ENCODE measurements at places on chromosomes 12 and 14.

- peak; percentile 67 for DNase-seq
Observed at GRCh38 chr12:48936379-48936979, 11.2 kb upstream of the FKBP11 start.

GRCh38 chr14:90140298-90140955 is 78.6 kb downstream of the KCNK13 start:
- no peak for DNase-seq

DNA sequence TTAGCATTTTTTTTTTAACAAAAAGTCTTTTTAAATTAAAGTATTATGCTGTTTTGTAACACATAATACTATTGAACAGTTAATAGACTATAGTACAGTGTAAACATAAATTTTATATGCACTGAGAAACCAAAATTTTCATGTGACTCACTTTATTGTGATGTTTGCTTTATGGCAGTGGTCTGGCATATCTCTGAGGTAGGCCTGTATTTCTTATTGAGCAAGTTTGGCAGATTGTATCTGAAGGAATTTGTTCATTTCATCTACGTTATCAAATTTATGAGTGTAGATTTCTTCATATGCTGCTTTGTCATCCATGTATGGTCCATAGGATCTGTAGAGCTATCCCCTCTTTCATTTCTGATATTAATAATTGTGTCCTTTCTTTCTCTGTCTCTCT is 78.8 kb upstream of the PDE3A start:
- no peak for DNase-seq

DNA sequence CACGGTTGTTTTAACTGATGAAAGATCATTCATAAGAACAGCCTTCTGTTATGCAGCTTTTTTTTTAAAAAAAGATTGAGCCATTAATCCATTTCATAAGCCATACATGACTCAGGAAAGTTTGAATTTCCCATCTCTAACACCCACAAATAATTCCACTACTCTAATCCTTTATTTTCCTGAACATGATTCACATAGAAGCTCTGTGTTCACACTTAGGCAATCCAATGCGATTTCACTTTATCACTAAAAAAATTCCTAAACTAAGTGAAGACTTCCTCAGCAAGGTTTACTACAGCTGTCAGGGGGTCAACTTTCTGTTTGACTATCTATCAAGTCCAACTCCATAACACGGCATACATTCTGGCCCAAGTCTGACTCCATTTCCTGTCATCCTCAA is 25.9 kb downstream of the PKP2 start:
- DNase-seq: no peak

- no peak for DNase-seq
Observed at GRCh38 chr14:93005135-93005813, 82.3 kb downstream of the CHGA start.

DNA sequence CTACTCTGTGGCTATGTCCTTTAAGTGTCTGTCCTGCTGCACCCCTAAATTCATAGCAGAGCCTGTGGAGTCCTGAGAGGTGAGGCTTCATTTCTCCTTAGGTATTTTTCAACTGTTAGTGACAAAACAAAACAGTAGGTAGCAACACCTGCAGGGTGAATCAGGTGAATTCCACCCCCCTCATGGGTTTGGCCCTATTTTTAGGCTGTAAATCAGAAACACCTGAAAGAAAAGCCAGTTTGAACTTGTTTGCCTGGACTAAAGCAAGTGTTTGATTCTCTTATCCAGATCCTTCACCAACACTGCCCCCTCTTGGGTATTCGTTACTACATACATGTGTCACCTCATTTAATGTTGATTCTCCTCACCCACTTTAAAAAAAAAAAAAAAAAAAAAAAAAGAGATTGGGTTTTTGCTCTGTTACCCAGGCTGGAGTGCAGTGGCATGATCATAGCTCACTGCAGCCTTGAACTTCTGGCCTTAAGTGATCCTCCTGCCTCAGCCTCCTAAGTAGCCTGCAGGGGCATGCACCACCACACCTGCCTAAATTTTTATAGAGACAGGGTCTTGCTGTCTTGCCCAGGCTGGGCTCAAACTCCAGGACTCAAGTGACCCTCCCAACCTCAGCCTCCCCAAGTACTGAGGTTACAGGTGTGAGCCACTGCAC is 10.3 kb downstream of the TBPL2 start:
- DNase-seq: peak; percentile 4

- DNase-seq: no peak
Observed at GRCh38 chr12:94660436-94660835, 10.1 kb upstream of the TMCC3 start.

- no peak for DNase-seq
Observed at GRCh38 chr12:74381958-74382357, 155.7 kb upstream of the ATXN7L3B start.

- no peak for DNase-seq
Observed at GRCh38 chr14:100203962-100204834, 34.7 kb upstream of the YY1 start.

- DNase-seq: no peak
Observed at GRCh38 chr14:60867503-60868172, 113.2 kb downstream of the TRMT5 start.
